ENCODE measurements at places on chromosomes 1 and 21.

DNA sequence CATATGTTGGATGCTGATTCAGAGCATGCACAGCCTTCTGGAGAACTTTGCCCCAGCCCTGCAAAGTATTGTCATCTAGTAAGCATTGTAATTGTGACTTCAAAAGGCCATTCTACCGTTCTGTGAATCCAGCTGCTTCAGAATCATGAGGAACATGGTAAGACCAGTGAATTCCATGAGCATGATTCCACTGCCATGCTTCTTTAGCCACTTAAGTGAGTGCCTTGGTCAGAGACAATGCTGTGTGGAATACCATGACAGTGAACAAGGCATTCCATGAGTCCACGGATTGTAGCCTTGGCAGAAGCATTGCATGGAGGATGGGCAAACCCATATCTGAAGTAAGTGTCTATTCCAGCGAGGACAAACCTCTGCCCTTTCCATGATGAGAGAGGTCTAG is 123.7 kb downstream of the S1PR1 start:
- DNase-seq, result no peak

DNA sequence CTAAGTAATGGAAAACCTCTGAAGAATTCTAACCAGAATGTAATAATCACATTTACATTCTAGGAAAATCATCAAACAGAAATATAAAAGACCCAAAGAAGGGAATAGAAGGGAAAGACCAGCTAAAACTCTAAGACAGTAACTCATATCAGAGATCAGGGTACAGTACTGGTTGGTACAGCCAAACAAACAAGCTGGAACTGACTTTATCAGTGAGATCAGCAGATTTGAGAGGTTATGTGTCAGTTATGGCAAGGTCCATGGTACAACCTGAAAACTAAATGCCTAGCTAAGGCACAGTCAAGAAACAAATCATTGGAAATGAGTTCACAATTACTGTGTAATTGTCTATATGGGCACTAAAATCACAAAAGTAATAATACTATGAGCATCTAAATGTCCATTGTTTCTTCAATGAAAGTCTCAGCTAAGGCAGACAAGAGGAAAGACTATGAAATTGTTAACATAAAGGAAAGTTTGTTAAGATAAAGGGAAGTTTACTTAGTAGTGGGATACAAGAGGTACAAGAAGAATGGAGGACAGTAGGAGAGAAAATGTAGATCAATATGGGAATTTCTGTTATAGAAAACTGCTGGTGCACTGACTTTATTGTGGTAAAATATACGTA is 75.8 kb downstream of the TRIM33 start:
- no peak for DNase-seq

GRCh38 chr1:15501208-15502032 is 22.6 kb downstream of the CASP9 start:
- peak; percentile 84 for DNase-seq

- DNase-seq, result no peak
Observed at GRCh38 chr21:35506352-35506751, 457.2 kb upstream of the RUNX1 start.

DNA sequence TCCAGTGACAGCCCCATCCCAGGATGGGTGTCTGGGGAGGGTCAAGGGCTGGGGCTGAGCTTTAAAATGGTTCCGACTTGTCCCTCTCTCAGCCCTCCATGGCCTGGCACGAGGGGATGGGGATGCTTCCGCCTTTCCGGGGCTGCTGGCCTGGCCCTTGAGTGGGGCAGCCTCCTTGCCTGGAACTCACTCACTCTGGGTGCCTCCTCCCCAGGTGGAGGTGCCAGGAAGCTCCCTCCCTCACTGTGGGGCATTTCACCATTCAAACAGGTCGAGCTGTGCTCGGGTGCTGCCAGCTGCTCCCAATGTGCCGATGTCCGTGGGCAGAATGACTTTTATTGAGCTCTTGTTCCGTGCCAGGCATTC is 24.2 kb downstream of the PCSK9 start:
- DNase-seq, result peak; percentile 46

DNA sequence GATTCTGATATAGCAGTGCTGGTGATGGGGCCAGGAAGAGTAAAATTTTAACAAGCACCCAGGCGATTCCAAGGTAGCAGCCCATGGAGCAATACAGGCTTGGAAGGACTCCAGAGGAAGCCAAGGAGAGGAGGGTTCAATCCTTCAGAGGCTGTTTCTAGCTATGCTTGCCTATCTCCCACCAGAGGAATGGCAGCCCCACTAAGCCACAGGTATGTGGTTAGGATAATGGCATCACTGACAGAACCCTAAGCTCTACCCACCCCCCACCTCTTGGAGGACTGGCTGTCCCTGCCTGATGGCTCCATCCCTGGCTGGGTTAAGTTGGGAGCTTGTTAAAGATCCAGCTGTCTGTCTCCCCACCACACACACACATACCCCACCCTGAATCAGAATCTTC is 19.3 kb upstream of the PTAFR start:
- DNase-seq, result peak; percentile 78

DNA sequence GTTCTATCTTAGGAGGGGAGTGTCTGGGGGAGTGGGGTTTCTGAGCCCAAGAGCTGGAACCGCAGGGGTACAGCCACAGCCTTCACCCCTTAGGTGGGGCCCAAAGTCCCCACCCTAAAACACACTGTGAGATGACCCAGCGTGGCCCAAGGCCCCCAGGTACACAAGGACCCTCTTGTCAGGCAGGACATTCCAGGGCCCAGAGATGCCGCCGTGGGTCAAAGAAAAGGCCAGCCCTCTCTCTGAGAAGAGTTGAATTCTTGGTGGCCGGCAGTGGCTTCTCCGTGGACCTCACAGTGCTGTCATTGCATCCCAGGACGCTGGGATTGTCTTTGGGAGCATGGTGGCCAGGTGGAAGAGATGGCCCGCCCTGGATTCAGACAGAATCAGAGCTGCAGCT is 176.3 kb upstream of the C1orf174 start:
- DNase-seq, result no peak

DNA sequence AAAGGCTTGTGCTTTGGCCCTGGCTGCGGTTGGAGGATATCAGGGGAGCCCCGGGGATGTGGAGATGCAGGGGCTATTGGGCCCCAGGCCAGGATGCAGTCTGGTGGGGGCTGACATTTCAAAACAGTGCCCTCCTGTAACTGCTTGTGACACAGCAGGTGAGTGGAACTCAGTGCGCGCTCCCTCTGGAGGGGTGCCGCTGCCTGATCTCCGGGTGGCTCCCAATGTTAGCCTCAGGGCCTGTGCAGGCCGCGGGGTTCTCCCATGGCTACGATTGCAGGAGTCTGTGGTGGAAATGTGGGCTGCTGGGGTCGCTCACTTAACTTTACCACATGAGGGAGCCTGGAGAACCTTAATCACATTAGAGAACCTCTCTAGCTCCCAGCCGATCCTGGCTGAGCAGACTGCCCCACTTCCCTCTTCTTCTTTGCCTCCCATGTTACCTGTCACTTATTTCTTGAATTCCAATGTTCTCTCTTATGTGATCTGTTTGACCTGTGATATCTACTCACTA is 163.2 kb downstream of the FMN2 start:
- no peak for DNase-seq

- peak; percentile 99 for DNase-seq
Observed at GRCh38 chr1:42462828-42463763, at the start of gene CCDC30. TSS of gene CCDC30 (plus strand) at chr1:42463286. CDS start at chr1:42480552, 17,266 bp downstream.

DNA sequence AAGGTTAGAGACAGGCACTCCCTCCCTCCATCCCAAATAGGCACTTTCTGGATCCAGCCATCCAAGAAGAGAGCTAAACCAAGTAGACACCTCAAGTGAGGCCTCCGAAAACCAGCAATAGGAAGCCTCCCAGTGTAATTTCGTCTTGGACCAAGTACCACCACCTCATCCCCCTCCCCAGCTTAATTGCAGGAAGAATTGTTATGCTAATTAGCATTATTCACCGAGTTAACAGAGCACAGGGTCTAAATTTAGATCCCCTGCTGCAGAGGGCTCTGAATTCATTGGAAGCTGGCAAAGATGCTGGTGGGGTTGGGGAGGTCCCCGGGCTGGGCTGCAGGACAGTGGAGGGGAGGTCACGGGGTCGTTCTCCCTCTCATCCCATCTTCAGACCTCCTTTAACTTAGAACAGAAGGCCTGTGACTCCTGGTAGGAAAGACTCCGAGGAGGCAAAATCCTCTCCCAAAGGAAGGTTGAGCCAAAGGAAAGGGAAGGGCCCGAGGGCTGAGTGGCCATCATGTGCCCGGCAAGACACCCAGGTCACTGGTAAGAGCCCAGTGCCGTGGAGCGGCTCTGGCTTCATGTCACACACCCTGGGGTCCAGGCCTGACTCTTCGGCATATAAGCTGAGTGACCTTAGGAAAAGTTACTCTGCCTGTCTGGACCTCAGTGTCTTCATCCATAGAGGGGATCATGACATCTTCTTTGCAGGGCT is 209.2 kb upstream of the GRIK3 start:
- DNase-seq, result no peak

- no peak for DNase-seq
Observed at GRCh38 chr1:240619357-240619756, 7.4 kb upstream of the GREM2 start.

DNA sequence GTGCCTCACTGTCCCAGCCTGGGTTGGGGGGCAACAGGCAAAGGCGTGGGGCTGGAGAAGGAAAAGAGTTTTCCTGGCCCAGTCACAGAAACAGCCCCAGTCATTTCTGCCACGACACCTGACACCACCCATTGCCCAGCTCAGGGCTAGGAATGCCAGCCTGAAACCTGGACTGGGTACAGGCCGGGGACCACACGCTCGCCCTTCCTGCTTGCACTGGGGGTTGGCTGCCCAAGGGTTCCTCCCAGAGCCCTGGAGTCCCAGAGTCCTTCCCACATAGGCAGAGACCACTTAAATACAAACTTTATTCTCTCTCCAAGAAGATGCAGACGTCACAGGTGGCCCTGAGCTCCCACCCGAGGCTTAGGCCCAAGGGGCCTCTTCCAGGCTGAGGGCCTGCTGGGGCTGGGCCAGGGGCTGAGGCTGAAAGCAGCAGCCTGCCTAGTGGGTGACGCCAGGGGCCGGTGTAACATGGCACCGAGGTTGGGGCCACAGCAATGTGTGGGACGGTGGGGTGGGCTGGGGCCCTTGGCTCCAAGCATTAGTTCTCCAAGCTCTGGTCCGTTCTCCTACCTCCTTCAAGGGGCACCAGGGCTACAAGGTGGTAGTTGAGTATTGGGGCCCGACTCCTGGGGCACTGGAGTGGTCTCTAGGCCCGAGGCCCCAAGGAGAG is 1.6 kb downstream of the TMEM52 start:
- no peak for DNase-seq

DNA sequence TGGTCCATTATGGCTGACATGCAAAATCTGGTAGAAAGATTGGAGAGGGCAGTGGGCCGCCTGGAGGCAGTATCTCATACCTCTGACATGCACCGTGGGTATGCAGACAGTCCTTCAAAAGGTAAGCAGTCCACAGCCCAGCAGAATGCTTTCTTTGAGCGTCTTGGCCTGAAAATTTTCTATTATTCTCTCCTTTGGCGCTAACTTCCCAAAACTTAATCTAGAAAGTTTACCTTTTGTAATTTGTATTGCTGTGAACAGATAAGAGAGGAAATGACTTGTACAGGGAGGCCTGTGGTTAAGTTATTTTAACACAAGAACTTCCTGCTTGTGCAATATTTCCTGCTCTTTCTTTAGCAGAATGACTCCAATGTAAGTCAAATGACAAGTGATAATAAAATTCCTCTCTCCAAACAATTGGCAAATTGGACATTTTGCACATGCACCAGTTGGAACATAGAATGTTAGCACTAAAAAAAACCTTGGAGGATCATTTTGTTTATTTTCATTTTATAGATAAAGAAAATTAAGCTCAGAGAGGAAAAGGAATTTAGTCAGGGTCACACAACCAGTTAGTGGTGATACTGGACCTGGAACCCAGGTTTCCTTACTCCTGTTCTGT is 18.9 kb downstream of the CAP1 start:
- no peak for DNase-seq

DNA sequence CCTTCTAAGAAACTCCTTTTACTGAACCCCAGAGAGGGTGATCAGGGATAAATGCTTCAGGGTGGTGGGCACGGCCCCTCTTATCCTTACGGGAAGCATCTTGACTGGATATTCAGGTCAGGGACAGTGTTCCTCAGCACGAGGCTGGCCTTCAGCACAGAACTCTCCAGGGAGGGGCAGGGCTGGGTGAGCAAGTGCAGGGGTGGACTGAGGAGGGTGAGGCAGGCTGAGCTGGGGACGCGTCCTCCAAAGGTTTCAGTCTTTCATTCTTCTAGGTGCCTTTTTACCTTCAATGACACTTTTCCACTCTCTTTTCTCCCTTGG is 52.3 kb downstream of the RASSF5 start:
- no peak for DNase-seq

GRCh38 chr21:42188663-42189062 is 30.3 kb upstream of the ABCG1 start:
- no peak for DNase-seq

GRCh38 chr1:101406271-101406670 is 169.5 kb downstream of the S1PR1 start:
- no peak for DNase-seq

- DNase-seq, result no peak
Observed at GRCh38 chr1:20850021-20850420, 62.9 kb upstream of the HP1BP3 start.

DNA sequence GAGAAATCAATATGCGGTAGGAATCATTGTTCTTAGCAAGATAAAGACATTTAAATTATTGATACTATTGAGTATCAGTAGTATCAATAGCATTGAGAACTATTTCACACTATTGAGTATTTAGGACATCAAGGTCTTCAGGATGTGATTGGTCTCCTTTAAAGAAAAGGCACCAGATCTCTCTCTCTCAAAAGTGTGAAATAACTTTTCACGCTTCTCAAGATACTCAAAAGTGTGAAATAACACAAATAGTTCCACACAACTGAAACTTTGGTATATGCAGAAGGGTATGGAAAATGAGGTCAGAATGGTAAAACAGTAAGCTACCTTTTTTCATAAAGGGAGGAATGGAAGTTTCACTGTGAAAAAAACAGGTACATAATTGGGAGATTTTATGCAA is 6.7 kb upstream of the PYHIN1 start:
- no peak for DNase-seq

DNA sequence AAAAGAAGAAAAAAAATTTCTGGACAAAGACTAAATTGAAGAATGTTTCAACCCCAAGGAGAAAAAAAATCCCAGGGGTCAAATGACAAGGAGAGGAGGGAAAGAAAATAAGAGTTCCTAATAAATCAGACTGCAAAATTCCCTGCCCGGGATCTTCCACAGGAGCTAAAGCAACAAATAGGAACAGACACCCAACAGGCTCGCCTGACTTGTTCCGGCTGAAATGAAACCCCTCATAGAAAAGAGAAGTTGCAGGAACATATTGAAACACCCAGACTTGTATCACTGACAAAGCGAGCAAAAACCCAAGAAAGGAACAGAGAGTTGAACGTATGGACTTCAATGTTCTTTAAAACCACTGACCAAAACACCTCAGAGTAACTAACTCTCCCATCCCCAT is 123.0 kb downstream of the TIAM1 start:
- no peak for DNase-seq

DNA sequence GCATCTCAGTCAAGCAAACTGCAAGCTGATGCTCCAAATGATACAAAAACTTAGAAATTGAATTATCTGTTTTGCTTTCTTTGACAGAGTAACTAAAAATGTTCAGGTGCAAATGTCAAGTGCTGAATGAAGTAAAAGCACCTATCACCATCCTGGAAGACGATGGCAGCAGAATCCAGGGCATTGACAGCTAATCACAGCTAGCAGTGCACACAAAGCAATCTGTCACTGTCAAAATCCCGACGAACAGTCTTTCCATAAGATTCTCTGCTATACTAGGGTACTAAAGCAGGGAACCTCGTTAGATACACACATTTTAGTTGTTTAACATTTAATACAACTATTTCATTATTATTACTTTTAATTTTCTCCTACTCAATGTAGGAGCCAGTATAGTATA is 233.3 kb downstream of the BRINP3 start:
- no peak for DNase-seq

- DNase-seq, result peak; percentile 67
Observed at GRCh38 chr1:185017338-185017737, 28.0 kb upstream of the RNF2 start.

Measured in islet precursor cell (in vitro differentiated cells).